Amygdala (tissue), 56 donors: ENCODE measurements at places on chromosomes 16 and 17.
A peak's percentile ranks its signal among the peaks of the same experiment; 100 is the strongest.

DNA sequence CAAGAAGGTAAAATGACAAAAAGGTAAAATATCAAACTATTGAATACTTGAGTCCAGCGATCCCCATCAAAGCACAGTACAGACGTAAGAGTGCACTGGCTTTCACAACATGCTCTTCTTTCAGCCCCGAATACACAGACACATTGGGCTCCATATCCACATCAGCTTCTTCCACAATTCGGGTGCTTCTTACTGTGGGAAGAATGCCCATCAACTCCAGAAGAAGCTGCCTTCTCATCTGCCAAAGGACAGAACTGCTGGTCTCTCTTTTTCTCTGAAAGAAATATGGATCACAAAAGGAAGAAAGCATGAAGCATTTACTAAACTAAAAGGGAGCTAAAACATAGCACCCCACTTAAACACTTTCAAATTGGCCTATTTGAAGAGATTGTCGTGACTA, 20.4 kb downstream of the INTS2 start:
- DNase-seq = no peak

DNA sequence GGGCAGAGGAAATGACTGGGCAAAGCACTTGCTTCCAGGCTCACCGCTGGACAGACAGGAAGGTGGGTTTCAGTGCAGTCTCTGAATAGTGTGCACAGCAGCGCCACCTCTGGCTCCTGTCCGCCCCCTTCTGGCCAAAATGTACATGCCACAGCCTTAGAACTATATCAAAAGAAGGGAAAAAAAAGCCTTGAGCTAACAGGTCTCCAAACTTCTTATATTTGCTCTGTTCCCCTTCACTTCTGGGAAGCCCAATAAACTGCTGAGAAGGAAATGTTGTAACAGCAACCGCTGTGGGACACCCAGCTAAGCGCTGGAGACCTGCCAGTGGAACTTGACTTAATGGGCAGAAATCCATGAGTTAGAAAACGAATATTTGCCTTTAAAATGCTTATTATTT, 17.5 kb downstream of the COG7 start:
- peak; percentile 6 for DNase-seq

DNA sequence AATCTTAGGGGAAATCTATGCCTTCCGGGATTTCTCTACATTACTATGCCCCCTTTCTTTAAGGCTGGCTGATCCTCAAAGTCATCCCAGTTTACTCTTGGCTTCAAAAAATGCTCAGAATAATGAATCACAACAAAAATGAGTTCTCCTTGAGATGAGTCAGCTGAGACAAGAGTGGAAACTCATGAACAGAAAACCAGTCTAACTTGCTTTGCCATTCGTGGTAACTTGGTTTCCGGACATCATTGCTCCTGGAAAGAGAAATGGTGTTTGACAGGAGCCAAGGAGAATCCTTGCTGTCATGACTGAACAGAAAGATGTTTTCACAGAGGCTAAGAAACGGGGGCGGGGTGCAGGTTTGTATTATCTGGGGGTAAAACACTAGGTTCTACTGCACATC, 435.6 kb upstream of the DYNLRB2 start:
- no peak for DNase-seq

GRCh38 chr16:89422527-89422904, 67.8 kb downstream of the ANKRD11 start:
- DNase-seq = no peak

- DNase-seq = no peak
These were observed 9.4 kb downstream of the OR4D2 start for GRCh38 chr17:58176200-58176599.

GRCh38 chr17:41919840-41920579, 1.3 kb upstream of the ACLY start:
- no peak for DNase-seq

DNA sequence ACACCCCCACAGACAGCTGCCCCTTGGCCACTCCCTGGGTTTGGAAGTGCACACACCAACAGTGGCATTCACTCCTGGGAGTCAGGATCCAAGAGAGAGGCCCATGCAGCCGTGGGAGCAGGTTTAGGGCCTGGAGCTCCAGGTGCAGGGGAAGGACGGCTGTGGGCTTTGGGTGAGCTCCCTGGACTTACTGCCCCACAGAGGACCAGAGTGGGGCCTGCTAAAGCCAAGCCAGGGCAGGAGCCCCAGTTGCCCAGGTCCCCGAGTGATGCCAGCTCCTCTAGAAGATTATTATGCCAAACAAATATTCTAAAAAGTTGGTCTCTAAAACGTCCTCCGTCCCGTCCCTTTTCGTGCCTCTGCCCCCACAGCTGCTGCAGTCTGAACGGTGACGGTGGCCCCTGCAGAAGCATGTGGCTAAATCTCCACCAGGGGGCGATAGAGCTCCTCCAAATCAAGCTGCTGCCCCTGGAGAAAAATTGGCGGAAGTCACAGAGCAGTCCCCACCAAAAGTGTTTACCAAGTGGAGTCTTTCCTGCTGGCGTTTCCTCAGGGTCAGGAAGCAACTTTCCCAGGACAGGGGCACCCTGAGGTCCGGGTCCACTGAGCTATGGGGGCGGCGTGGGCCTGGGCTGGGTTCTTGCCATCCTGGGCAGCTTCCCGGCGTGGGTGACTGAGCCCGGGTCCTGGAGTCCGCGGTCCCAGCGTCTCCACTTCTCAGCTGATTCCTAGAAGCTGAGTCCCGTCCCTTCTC, 4.2 kb downstream of the ARMC7 start:
- DNase-seq = peak; percentile 79

DNA sequence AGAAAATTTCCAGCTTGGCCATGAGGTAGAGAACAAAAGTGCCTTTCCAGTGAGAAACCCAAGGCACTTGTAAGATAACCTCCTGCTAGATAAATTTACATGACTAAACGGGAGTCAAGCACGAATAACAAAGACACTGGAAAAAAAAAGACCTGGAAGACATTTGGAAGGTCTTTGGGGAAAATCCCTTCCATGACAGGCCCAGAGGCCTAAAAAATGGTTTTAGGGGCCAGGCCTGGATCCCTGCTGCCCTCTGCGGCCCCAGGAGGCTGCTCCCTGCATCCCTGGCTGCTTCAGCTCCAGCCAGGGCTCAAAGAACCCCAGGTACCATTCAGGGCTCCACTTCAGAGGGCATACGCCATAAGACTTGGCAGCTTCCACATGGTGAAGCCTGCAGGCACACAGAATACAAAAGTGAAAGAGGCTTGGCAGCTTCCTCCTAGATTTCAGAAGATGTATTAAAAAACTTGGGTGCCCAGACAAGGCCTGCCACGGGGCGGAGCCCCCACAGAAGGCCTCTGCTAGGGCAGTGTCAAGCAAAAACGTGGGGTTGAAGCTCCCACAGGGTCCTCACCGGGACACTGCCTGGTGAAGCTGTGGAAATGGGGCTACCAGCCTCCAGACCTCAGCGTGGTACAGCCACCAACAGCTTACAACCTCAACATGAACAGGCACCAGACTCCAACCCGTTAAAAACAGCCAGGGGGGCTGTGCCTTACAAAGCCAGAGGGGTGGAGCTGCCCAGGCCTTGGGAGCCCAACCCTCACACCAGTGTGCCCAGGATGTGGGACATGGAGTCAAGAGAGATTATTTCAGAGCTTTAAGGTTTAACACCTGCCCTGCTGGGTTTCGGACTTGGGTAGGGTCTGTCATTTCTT, 77.1 kb downstream of the SDK2 start:
- DNase-seq = no peak

DNA sequence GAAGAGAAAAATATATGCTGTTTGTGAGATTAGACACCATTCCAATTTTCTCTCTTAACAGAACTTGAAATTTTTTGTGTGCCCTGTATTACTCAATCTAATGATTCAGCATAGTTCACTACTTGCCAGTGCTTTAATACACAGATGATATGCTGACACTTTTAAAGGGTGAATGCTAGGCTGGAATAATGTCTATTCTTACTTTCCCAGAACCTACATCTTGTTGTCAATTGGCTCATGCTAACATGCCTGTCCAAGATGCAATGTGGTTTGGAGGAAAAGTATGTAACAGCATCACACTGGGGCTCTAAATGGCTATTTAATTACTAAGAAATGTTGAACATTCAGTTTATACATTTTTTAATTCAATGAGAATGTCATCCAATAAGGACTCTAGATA, 7.6 kb upstream of the MAP2K6 start:
- no peak for DNase-seq

DNA sequence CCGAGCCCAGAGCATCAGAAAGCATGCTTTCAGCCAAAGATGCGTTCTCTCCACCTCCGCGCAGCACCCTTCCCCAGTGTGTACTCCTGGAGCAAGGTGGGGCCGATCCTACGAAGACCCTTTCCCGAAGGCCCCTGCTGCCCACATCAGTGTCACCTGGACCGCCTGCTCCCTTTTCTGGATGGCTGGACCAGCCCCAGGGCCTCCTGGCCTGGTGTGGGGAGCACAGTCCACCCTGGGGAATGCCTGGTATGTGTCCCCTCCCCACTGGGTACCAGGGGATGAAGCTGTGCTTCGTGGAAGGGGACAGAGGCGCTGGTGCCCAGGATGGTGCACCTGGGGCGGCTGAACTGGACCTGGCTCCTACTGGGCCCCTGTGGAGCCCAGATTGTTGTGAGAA, 173.8 kb downstream of the SEC14L1 start:
- DNase-seq = no peak

GRCh38 chr16:47142821-47143676, 696 bp downstream of the NETO2 start:
- DNase-seq = peak; percentile 45

GRCh38 chr16:20768818-20769217, 5.0 kb downstream of the ACSM3 start:
- no peak for DNase-seq

DNA sequence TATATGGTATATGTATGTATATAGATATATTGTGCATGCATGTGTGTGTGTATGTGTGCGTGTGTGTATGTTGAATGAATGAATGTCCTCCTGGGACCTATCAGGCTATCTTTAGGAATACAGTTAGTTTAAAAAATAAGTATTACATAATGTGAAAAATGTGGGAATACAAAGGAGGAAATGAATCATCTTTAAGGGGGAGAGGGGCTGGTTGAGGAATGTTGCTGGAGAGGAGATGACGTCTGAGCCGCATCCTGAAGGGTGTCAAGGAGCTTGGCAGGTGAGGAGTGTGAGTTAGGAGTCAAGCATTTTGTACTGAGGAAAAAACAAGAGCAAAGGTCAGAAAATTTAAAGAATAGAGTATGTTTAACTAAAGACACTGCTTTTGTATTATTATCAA, 62.4 kb upstream of the NLK start:
- no peak for DNase-seq

GRCh38 chr17:81092518-81093095, 57.7 kb downstream of the BAIAP2 start:
- no peak for DNase-seq

GRCh38 chr16:46991729-46992704, 18.5 kb upstream of the DNAJA2 start:
- DNase-seq = no peak

DNA sequence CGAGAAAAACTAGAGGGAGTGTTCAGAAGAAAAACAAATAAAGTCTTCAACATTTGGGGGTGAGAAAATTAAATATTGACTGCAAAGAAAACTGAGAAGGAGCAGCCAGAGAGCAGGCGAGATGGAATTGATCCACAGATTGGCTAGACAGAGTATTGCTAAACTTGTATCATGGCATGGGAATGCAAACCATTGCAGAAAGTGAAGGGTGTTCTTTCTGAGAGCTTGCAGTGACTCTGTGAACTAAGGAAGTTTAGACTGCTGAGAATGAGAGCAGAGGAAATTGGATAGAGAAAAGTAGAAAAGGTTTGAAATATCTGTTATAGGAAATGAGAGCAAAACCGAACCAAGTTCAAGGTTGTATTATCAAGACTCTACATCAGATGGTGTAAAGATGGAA, 191.5 kb downstream of the HS3ST3A1 start:
- DNase-seq = no peak

DNA sequence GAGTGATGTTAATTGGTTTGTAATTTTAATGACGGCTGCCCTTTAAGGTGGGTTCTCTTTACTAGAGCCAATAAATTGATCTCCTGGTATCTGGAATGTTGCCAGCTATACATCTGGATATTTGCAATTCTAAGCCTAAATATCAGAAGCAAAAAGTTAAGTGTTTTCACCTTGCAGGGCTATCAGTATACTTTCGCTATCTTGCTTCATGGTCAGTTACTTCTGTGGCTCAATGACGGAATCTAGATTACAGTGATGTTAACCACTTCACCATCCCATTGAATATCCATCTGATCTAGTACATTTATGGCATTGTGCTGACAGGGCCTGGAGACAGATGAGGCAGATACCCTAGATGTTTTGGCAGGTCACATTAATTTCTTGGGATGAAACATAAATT, 28.3 kb downstream of the CCL4 start:
- no peak for DNase-seq

DNA sequence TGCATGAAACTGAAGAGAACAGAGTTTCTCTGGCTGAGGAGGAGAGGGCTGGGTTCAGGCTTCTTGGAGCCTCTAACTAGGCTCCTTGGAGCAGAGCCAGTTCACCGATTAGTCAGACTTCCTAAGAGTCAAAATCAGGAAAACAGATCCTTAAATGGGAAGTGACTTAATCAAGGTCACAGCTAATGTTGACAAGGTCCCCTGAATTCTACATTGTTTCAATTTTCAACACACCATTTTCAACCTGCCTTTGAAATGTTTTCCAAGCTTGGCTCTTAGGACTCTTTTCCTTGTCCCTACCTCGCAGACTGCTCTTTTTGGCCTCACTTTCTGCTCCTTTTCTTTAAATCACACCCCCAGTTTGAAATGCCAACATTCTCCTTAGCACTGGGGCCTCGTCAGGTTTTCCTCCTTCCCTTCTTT, 16.3 kb downstream of the MYL4 start:
- no peak for DNase-seq

- no peak for DNase-seq
These were observed 84.8 kb upstream of the TNRC6C start for GRCh38 chr17:77873500-77874302.

- no peak for DNase-seq
These were observed 26.5 kb downstream of the SREBF1 start for GRCh38 chr17:17810084-17810894.

DNA sequence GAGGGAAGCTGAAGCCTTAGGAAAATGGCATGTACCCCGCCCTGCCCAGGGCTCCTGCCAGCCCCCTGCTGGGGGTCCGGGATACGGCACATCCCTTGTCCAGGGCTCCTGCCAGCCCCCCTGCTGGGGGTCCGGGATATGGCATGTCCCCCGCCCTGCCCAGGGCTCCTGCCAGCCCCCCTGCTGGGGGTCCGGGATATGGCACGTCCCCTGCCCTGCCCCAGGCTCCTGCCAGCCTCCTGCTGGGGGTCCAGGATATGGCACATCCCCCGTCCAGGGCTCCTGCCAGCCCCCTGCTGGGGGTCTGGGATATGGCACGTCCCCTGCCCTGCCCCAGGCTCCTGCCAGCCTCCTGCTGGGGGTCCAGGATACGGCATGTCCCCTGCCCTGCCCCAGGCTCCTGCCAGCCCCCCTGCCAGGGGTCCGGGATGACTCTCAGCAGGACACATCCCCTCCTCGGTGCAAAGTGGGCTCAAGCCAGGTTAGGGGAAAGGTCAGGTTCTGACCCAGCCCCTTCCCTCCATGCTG, 43.2 kb downstream of the RPH3AL start:
- DNase-seq = no peak
